ENCODE measurements at places on chromosomes 1 and 21.
A peak's percentile ranks its signal among the peaks of the same experiment; 100 is the strongest.

DNA sequence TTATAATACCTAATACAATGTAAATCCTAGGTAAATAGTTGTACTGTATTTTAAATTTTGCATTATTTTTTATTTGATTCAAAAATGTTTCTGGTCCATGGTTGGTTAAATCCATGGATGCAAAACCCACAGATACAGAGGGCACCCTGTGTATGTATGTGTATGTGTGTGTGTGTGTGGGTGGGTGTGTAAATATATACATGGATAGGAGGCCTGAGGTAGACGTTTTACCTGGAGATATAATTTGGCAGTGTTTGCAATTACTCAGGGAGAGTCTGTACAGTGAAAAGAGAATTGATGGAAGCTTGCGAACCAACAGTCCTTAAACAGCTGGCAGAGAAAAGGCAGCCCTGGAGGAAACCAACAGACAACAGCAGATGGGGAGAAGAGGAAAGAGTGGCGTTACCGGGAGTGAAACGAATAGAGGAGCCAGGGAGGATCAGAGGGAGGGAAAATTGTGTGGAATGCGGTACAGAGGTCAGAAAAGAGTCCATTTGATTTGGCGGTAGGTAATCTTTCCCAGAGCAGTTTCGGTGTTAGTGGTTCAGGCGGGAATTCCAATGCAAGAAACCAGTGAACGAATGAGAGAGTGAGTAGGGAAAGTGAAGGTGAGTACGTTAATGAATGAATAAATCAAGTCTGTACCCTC lies 47.9 kb upstream of the NBL1 start:
- DNase-seq, result peak; percentile 46

- DNase-seq, result no peak
Observed at GRCh38 chr1:171252482-171252881, 4.2 kb downstream of the FMO1 start.

- DNase-seq, result no peak
Observed at GRCh38 chr1:12539705-12540579, 78.1 kb downstream of the DHRS3 start.

DNA sequence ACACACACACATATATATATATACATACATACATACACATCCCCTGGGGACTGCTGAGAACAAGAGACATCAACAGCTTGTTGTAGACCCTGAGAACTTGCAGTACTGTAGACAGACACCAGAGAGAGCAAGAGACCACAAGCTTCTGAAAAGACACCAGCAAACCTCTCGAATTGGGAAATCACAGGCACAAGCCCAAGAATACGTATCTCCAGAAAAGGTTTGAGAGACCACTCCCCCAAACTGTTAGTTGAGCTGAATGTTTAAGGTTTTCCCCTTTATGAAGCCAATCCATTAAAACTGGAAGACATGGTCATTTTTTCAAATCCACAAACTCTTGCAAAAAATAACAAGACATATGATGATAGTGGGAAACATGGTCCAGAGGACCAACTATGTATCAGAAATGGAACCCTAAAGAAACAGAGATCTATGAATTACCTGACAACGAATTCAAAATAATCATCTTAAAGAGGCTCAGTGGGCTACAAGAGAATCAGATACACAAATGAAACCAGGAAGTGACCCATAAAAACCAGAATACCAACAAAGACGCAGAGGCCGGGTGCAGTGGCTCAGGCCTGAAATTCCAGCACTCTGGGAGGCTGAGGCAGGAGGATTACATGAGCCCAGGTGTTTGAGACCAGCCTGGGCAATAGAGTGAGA lies 45.1 kb downstream of the SLC2A1 start:
- DNase-seq, result peak; percentile 90

DNA sequence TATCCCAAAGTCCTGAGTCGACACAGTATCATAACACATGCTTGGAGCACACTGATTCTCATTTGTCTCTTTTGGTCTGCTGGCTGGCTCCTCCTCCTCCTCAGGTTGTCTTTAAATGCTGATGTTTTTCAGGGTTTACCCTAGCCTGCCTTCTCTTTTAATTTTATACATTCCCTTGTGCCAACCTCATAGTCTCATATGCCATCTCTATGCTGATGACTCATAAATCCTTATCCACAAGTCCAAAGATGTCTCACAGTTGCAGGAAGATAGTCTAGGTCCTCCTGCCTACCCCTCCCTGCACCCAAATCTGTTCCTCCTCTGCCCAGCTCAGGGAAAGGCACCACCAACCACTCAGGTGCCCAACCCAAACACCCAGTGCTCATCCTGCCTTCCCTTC lies 108.3 kb downstream of the SIPA1L2 start:
- DNase-seq, result no peak

- DNase-seq, result no peak
Observed at GRCh38 chr1:114660238-114660637, 9.6 kb downstream of the DENND2C start.

- no peak for DNase-seq
Observed at GRCh38 chr1:172517081-172517480, 15.9 kb upstream of the SUCO start.

- DNase-seq, result peak; percentile 16
Observed at GRCh38 chr1:5847013-5847659, 145.1 kb downstream of the NPHP4 start.

GRCh38 chr21:42061195-42061985 lies 9.7 kb upstream of the UMODL1 start:
- DNase-seq, result peak; percentile 23

DNA sequence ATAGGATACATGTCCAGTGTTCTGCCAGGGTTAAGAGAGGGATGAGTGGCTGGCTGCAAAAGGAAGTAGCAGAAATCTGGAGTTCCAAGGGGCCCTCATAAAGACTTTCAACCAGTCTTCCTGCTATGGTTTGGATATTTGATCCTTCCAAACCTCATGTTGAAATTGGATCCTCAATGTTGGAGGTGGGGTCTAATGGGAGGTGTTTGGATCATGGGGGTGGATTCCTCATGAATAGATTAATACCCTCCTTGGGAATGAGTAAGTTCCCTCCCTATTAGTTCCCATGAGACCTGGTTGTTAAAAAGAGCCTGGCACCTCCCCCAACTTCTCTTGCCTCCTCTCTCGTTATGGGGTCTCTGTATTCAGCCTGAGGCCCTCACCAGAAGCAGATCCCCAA lies 10.1 kb upstream of the GNG12 start:
- DNase-seq, result no peak

All from hematopoietic multipotent progenitor cell treated with erythropoietin and hydrocortisone succinate and interleukin-3 and kit ligand, for 8 days (in vitro differentiated cells).